Fibroblast of skin of right biceps (primary cell): ENCODE measurements at places on chromosomes 7 and 10.
A peak's percentile ranks its signal among the peaks of the same experiment; 100 is the strongest.

- no peak for DNase-seq
Measured at GRCh38 chr10:49767752-49768151, 5.6 kb upstream of the OGDHL start.

- no peak for DNase-seq
Measured at GRCh38 chr10:110363572-110364411, 59.1 kb upstream of the SMNDC1 start.

DNA sequence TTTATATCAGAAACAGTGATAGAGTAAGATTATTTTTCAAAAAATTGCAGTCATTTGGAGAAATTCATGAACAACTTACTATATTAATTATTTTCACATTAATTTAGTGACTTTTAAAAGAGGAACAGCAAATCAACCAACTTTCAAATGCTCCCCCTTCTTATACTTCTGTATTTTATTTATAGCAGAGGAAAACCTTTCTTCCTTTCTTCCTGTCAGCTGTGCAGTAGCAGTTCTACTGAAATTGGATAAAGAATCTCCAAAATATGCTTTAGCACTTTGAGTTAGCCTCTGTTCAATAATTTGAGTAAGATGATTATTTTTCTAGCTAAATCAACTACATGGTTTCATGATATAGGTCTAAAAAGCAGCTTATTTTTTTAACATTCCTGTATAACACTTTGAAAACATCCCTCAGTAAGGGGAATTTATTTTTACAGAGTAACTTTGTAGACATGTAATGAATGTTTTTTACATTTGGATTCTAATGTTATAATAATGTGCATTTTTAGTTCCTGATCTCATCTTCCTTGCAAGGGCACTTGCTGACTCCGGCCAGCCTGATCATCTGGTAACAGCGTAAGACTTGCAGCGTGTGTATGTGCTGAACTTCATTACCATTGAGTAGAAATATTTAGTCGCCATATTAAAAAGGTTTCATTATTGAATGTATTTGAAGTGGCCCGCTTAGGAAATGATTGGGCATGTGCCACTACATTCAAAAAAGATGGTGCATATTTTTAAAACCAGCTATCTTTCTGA, 158.3 kb upstream of the HDAC9 start:
- no peak for DNase-seq

DNA sequence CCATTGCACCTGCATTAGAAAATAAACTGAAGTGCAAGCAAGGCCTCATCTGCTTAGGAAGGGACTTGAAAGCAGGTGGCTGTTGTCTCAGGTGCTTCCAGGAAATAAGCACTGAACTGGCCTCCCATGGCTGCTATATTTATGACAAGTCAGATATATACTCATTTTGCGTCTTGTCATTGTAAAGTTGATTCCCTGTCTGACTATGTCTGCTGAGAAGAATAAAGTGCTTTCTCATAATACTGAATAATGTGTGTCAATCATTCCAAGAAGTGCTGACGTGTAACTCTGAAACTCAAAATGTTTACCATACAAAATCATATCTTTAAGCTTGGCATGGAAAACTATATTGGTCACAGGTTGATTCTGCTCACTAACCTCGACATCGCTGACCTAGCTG, 44.9 kb upstream of the SVOPL start:
- no peak for DNase-seq

DNA sequence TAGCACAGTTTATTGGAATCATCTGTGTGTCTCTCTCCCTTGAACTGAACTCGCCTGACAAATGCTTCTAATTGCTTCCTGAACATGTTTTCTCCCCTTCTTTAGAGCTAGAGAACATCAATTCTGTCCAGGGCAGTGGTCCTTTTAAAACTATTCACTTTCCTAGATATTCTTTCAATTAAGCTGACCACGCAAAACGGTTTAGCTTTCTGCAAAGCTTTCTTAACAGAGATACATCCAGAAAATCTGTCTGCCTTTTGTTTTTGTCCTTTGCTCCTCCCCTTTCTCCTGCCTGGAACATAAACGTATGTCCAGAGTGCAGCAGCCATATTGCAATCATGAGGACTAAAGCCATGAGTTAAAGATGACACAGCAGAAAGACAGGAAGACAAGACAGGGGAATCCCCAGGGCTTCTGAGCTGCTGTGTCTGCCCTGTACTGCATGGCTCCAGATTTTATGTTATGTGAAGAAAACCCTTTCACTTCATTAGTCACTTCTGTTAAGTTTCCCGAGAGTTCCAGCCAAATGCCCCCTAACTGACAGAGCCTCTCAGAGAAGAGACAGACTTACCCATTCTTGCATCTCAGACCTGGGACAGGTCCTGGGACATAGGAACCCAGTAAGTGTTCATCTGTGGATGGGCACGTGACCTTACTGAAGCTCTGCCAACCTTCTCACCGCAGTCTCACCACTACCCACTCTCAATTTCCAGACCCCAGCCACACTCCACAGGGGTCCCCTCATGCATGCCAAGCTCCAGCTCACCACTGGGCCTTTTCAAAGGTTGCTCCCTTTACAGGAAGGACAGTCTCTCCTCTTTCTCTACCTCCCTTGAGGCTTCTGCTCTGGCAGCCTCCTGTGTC, 35.0 kb upstream of the CPXM2 start:
- peak; percentile 74 for DNase-seq

GRCh38 chr10:123331438-123331837, 177.2 kb downstream of the BUB3 start:
- peak; percentile 9 for DNase-seq

GRCh38 chr7:24896031-24896501, 83.9 kb downstream of the OSBPL3 start:
- DNase-seq, result no peak

DNA sequence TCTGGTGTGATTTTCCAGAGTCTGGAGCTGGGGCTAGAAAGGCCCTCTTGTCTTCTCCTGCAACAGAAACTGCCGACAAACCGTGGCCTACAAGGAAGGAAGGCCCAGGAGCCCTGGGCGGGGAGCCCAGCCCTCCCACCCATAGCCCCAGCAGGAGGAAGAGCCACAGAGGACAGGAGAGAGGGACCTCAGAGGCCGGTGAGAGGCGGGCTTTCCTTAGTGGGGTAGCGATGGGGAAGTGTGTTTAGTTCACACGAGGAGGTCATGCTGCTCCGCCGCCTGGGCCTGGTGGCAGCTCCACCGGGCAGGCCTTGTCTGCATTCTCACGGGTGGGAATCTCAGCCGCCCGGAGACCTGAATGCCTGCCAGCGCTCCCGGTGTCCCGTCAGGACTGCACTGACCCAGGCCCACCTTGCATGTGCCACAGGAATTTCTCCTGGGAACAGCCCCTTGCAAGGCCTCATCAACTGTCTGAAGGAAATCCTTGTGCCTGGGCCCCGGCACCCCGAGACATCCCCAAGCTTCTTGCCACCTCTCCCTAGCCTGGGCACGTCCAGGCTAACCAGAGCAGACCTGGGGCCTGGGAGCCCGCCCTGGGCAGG, 50.9 kb downstream of the ZNF467 start:
- no peak for DNase-seq

DNA sequence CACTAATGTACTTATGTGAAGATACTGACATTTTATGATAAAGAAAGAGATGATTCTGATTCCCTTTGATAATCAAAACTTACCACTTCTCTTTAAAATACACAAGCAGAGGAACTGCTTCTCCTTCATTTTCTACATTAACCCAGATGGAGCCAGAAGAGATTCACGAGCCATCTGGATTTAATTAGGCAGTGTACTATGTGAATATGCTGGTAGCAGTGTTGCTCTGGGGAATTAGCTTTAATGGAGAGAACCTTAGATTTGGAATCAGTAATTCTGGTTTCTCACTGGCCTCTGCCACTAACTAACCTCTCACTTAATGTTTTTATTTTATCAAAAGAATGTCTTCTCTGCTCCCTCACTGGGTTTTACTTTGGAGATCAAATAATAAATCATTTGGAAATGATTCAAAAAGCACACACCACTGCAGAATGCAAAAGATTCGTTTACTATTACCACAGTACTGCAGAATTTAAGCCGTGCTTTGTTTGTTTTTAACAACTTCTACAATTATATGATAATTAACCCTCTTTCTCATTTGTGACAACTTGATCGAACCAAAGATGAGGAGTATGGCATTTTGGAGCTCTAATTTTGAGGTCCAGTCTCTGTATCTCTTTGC, 77.5 kb upstream of the PHYHIPL start:
- peak; percentile 79 for DNase-seq

DNA sequence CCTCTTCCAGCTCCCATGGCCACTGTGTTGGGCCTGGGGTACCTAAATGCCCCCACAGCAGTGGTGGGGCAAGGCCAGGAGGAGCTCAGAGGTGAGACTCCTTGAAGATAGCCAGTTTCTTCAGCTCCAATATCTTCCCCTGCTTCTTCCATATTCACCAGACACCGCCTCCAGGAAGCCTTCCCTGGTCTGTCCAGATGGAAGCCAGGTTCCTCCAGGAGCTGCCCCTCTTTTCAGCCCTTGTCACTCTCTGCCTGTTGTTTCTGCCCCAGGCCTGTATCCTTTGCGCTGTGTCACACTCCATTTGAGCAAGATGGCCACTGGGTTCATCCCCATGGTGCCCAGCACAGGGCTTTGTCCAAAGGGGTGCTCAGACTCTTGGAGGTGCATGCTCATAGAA, 127.7 kb downstream of the MYL10 start:
- no peak for DNase-seq

DNA sequence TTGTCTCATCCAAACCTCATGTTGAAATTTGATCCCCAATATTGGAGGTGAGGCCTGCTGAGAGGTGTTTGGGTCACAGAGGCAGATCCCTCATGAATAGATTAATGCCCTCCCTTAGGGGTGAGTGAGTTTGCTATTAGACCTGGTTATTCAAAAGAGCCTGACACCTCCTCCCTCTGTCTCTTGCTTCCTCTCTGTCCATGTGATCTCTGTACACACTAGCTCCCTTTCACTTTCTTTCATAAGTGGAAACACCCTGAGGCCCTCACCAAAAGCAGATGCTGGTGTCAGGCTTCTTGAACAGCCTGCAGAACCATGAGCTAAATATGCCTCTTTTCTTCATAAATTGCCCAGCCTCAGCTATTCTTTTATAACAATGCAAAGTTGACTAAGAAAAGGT, 447.1 kb downstream of the MDFIC start:
- no peak for DNase-seq

DNA sequence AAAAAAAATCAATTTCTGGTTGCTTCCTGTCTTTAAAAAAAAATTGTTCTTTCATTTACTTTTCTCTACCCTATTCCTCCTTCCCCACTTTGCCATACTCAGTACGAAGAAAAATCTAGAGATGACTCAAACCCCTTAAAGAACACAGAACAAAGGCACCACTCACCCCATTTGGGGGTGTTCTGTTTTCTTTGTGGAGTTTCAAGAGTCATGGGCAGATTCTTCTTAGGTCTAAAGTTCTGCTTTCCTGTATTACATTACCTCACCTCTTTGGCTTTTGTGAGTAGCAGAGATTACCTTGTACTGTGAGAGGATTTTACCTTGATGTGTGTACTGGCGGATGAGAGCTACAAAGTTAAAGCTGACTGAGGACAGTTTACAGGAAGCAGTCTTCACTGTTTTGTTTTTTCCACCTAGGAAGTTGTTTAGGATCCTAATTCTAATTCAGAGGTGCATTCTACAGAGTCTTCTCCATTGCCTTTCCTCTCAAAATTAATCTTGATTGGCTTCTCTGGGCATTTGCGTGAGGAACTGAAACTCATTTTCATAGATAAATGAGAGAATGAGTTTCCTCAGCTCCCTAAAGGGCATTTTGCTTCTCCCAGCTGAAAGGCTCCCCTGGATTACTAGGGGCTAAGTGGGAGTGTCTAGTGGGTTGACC, 20.7 kb downstream of the AVL9 start:
- DNase-seq, result no peak

GRCh38 chr7:7114575-7115291, 67.6 kb upstream of the C1GALT1 start:
- DNase-seq, result no peak

GRCh38 chr10:22713853-22714478, 412 bp downstream of the PIP4K2A start:
- DNase-seq, result peak; percentile 26

DNA sequence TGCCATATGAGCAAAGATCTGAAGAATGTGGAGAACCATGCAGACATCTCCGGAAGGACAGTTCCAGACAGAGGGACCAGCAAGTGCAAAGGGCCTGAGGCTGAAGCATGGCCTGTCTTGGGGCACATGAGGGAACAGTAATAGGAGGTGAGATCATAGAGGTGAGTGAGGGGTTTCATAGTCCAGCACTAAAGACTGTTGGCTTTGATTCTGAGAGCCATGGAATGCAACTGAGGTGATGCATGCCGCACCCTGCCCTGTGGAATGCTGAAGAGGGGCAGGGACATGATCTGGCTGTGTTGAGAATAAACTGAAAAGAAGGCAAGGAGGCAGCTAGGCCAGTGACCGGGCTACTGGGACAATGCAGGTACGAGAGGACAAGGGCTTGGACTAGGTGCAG, 253.1 kb upstream of the KLF14 start:
- DNase-seq, result no peak

DNA sequence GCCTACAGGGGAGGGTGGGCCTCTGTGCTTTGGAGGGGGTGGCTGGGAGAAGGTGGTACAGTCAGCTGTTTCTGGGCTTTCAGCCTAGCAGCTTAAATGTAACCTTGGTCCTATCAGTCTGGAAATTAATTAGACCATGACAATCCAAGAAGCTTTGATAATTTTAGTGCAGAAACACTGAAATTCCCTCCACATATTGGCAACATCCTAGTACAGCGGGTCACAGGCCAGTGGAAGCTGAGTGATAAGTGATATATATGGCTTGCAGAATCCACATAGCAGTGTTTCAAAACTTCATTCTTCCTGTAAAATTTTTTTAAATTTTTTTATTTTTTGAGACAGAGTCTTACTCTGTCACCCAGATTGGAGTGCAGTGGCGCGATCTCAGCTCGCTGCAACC, 212.6 kb downstream of the TYW1 start:
- DNase-seq, result no peak

- no peak for DNase-seq
Measured at GRCh38 chr10:80448209-80448942, 5.7 kb upstream of the TSPAN14 start.

- DNase-seq, result no peak
Measured at GRCh38 chr7:103947026-103947655, 42.3 kb downstream of the RELN start.

GRCh38 chr7:99129001-99129400, 14.9 kb downstream of the SMURF1 start:
- DNase-seq, result no peak

DNA sequence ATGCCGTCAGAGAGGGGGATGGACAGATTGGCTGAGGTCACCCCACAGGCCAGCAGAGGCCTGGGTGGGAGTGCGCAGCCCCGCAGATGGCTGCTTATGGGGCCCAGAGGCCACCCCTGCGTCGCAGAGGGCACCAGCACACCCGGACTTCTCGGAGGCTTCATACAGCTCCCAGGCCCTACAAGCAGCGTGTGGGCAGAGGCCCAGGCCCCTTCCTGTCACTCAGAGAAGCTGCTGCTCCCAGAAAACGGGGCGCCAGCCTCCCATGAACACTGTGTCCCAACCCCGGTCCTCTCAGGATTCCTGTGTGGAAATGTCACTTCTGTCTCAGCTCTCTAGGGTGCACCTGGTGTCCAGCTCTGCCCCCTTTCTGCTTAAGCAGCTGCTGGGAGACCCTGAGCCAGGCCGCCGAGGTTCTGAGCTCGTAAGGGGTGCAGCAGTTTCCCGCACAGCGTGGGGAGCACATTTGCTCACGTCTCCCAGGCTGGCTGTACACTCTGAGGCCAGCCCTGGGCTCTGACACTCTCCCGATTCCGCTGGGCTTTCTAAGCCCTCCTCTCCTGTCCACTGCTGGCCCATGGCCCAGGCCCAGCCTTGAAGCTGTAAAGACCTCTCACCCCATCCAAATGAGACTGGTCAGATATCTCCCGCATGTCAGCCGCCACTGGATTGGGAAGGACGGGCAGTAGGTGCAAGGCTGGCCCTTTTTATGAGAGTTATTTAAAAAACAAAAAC, 6.8 kb downstream of the GPR146 start:
- no peak for DNase-seq

- no peak for DNase-seq
Measured at GRCh38 chr10:101875068-101875688, 31.6 kb upstream of the KCNIP2 start.
